Glutamatergic neuron (in vitro differentiated cells): ENCODE measurements at places on chromosomes 5 and 9.

DNA sequence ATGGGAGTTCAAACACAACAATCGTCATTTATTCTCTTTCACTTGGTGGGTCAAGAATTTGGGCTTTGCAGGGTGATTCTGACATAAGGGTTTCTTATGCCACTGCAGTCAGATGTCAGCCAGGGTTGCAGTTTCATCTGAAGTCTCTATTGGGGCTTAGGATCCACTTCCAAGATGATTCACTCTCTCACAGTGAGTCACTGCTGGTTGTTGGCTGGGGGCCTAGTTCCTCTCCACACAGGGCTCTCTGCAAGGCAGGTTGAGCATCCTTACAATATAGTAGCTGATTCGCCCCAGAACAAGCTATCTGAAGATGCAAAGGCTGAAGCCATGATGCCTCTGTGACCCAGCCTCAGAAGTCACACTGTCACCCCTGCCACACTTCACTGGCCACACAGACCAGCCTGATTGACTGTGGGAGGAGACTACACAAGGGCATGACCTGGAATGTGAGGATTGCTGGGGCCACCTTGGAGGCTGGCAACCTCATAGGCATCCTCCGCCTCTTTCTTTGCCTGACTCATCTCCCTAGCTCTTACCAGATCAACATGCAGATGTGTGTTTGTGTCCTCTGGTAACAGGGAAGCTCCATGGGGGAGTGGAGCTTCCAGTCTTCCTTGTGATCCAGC, 4.5 kb upstream of the CARD19 start:
- DNase-seq, result no peak

DNA sequence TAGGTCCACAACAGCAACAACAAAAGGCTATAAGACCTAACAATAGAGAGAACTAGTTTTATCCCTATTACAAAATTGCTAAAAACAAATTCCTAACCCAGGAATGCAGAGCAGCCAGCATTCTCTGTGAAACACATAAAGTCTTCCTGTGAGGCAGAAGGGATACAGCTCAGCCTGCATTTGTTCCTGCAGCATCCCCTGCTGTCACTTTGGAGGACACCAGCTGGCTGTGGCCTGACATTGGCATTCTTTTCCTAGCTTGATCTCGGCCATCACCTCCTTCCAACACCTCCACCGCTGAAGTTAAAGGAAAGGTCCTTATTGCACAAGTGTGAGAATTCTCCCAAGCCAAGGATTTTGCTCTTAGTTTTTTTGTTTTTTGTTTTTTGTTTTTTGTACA, 186.1 kb downstream of the SNCAIP start:
- DNase-seq, result peak; percentile 51

- DNase-seq, result no peak
These were observed 7.3 kb upstream of the ALDH1B1 start for GRCh38 chr9:38384990-38385848.

DNA sequence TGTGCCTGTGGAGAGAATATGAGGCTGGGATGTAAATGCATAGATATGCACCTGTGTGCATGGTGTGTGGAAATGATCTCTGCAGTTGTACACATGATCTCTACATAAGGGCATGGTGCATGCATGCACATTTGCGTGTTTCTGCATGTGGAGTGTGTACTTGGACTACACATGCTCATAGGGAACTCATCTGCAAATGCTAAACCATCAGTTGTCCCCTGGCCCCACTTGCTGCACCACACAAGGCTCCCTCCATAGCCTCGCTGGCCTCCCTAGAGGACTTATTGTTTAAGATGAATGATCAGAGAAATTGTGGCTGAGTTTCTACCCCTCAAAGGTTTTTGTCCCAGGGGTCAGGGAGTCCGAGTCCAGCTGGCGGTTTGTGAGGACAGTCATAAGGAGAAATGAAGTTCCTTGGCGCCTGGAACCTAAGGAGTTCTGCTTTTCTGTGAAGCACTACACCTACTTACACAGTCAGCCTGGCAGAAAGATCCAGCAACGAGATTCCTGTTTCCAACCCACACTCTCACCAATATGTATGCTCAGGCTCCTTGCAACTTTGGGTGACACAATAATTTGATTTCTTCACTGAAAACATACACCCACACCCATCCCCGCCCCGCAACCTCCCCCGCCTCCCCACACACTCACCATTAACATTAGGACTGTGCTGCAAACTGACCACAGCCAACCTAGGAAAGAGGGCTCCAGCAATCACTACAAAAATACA, 79.9 kb upstream of the CPEB4 start:
- DNase-seq, result no peak

DNA sequence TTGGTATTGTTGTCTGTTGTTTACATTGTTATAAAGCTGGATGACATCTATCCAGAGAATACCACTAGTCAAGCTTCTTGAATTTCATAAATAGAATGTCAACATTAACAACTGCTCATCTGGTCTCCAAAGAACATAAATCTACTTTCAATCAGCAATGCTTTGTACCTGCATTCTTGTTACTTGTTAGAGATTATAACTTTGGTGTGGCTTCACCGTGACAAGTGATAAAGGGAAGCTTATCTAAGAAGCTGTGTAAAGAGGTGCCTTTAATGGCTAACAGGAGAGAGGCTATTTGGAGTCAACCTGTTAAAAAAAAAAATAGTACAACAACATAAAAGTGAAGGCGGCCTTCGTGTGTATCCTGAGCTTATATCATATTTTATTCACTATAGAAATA, 41.8 kb downstream of the MUSK start:
- no peak for DNase-seq

- DNase-seq, result peak; percentile 31
These were observed 8.0 kb downstream of the BRD3 start for GRCh38 chr9:134059661-134060395.

- DNase-seq, result no peak
These were observed 153.5 kb downstream of the SEMA6A start for GRCh38 chr5:116421080-116421629.

DNA sequence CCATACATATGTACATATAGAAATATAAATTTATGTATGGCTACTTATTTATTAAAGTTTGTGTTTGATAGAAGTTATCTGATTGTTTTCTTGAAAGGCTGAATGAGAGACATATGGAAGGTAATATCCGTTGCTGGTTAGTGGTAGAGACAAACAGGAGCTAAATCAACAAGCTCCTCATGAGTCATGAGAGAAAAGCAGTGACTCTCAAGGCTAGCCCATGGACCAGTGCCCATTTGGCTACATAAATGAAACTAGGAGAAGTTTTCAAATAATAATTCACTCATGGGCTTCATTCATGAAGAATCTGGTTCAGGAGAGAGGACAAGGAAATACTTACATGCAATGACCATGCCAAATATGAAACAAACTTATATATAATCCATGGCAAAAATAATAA, 504.5 kb upstream of the ITGA1 start:
- no peak for DNase-seq

DNA sequence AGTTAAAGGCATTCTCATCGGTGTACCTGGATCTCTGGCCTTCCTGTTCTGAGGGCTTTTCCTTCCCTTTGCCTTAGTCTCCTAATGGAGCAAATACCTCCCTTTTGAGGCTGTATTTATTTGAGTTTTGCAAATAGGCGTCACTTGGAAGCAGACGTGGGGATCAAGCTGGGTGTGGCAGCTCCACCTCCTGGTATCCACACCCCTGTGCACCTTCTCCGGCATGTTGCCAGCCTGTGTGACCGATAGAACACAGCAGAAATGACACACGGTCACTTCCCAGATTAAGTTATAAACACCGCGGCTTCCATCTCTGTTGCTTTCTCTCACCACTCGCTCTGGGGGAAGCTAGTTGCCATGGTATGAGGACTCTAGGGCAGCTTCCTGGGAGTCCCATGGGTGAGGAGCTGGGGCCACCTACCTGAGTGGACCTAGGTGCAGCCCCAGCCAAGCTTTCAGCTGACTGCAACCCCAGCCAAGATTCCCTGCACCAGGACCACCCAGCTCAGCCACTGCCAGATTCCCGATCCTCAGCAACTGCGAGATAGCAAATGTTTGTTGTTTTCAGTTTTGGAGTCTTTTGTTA, 214.4 kb upstream of the MVB12B start:
- no peak for DNase-seq

- DNase-seq, result no peak
These were observed 40.4 kb upstream of the SYNPO start for GRCh38 chr5:150599917-150600511.

DNA sequence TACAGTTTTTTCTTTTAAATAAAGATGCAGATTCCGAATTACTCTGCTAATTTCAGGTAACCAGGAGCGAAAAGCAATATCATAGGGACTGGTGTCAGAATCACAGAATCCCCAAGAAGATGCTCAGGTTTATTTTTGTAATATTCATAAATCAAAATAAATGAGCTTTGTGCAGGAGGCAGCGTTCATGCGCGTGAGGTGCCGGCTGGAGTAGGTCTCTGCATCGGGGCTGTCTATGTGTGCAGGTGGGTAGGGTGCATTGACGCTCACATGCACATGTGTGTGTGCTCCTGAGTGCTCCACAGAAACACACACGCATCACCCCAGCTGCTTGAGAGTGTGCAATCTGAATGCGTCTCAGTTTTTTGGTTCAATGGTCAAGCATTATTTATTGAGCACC, 226.4 kb downstream of the PBX3 start:
- no peak for DNase-seq

GRCh38 chr5:57276353-57276752, 102.5 kb downstream of the GPBP1 start:
- DNase-seq, result no peak

DNA sequence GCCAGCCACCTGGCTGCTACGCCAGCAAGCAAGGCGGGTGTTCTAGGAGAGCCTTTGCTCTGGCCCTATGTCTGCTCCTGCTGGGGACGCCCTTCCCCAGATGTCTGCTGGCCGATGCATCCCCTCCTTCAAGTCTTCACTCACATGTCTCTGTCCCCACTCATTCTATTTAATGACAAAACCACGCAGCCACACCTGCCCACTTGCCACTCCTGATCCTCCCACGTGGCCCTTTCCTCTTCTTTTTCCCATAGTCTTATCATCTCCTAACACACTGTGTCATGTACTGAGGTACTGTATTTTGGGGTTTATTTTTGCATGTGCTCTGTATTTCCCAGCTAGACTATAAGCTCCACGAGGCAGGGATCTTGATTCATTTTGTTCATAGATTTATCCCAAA, 62.0 kb upstream of the HRH2 start:
- no peak for DNase-seq

DNA sequence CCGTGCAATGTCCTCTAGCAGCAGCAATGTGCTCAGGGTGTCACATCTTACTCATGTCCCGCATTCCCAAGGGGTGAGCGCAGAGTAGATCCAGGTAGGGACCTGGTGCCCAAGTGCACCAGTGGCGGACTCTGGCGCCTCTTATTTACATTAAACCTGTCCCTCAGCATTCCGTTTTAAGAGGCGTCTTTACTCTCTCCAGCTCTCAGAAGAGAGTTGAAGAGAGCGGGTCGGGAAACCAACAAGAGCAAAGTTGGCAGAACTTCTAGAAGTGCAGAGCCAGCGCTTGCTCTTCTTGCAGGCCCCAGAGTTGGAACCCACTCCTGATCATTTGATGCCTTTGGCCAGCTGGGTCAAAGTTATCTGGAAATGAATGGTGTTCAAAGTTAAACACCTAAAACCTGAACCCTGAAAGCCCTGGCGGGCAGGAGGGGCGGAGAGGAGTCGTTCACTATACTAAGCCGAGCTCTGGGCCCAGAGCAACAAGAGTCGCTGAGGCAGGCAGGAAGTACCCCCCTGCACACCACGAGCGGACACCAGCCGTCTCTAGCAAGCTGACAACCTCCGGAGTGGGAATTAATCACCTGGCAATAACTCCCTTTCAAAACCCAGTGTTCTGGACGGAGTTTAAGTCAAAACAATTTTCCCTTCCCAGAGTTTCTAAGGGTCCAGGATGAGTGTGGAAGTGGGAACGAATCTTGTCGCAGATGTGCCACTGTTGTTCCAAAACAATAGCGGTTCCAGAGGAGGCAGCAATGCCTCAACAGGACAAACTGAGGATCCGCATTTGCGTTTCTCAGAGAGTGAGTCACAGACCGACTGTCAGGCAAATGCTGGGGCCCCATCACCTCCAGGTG, 122.8 kb downstream of the TMEM161B start:
- no peak for DNase-seq

DNA sequence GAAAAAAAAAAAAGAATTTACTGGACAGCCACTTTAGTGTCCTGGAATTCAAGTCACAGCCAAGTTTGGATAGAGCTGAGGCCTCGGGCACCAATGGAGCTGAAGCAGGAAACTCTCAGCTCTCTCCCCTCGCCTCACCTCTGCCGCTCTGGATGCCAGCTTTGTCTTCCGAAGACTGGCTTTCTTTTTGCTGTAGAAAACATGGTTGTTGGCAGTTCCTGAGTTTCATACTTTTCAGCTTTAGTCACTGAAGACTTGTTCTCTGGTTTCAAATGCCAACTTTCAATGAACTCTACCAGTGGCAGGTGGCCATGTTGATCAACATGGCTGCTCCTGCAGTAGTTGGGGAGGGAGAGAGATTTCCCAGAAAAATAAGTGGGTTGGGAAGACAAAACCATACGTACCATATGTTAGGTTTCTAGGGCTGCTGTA, 142.2 kb downstream of the SNX18 start:
- DNase-seq, result no peak
